Right renal pelvis (tissue), 4 donors: ENCODE measurements at places on chromosomes 2 and 18.

GRCh38 chr18:76979906-76980305 lies 152.7 kb downstream of the MBP start:
- no peak for DNase-seq

DNA sequence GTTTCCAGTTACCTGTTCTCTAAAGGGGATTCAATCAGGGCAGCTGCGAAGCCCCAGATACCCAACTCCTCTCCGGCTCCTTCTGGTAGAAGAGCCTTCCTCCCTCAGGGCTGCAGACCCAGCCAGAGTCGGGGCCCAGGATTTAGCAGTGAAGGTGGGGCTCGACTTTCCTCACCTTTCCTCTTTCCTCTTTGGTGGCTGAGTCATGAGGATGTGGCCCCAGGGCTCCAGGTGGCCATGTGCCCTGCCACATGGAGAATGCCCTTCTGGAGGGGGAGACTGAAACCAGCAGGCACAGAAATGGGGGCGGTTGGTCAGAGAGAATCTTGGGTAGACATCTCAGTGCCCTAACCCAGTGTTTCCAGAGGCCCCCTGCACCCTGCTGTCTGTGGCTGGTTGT lies 402.6 kb downstream of the NBAS start:
- DNase-seq: no peak

DNA sequence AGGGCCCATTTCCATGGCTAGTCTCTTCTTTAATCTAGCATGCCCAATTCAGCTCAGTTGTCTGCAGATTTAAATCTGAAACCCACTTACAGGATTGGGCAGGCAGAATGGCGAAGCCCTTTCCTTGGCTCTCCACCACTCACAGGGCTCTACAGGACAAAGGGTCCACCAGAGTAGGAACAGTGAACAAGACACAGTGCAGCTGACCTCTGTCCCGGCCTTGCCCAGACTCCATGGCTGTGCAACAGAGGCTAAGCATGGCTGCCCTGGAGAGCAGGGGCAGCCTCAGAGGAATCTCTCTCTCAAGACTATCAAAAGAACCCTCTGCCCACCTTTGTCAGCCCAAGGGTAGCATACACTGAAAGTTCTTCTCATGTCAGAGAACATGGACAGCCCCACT lies 9.7 kb upstream of the ATP6V1B1 start:
- DNase-seq: no peak

GRCh38 chr2:17309181-17309580 lies 209.1 kb downstream of the RAD51AP2 start:
- no peak for DNase-seq

GRCh38 chr2:20035955-20036666 lies 15.3 kb downstream of the LAPTM4A start:
- DNase-seq: no peak

DNA sequence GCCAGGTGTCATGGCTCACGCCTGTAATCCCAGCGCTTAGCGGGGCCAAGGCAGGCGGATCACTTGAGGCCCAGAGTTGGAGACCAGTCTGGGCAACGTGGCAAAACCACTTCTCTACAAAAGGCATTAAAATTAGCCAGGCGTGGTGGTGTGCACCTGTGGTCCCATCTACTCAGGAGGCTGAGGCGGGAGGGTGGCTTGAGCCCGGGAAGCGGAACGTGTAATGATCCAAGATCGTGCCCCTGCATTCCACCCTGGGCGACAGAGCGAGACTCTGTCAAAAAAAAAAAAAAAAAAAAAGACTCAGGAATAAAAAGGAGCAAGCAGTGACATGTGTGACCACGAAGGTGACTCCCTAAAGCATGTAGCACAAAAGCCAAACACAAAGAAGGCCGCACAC lies 50.1 kb upstream of the SALL3 start:
- DNase-seq: no peak

DNA sequence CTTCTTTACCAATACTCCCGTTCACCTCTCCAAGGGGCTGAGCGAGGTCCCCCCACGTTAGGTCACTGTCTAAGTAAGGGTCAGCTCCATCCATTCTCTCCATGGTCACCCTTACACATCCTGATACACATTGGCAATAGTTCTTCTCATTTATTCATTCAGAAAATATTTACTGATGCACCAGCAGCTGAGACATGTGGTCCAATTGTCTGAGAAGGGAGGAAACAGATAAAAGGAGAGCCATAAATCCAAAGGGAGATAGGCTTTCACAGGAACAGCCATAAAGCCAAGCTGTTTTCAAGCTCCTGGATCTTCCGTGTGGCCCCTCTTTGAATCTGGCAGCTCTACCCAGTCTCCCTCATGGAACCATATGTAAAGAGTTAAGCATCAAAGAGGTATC lies 121.2 kb downstream of the TXNL1 start:
- no peak for DNase-seq

- no peak for DNase-seq
These were observed 17.7 kb downstream of the SLC66A2 start for GRCh38 chr18:79933765-79934164.

GRCh38 chr2:218252509-218253231 lies 8.1 kb upstream of the GPBAR1 start:
- no peak for DNase-seq

DNA sequence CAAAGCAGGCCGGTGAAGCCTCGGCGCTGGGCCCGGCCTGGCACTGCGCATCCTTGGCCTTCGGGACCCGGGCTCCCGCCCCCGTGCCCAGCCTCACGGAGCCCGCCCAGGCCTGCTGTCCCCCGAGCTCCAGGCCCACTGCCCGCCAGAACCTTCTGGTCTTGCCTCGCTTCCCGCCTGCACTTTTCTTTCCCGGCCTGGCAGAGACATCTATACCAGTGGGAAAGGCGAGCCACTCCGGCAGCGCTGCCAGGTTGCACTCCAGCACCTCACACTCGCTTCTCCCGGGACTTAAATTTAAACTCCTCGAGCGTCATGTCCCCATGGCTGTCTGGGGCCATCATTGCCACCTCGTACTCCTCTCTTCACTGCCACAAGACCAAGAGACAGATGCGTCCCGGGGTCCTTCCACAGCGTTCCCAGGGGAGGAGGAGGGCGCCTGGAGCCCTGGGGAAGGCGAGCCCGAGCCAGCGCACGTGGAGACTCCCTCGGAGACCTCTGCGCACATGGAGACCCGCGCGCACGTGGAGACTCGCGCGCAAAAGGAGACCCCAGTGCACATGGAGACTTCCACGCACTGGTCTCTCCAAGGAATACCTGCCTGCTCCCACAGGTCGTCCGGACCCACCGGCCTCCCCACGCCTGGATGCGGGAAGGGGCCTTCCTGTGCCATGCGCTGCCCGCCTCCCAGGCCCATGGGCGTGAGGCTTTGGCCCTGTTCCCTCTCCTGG lies 253.1 kb upstream of the SALL3 start:
- no peak for DNase-seq

GRCh38 chr18:2636126-2636631 lies 19.3 kb upstream of the SMCHD1 start:
- DNase-seq: peak; percentile 13

- no peak for DNase-seq
These were observed 181.6 kb upstream of the HS6ST1 start for GRCh38 chr2:128500138-128500800.

DNA sequence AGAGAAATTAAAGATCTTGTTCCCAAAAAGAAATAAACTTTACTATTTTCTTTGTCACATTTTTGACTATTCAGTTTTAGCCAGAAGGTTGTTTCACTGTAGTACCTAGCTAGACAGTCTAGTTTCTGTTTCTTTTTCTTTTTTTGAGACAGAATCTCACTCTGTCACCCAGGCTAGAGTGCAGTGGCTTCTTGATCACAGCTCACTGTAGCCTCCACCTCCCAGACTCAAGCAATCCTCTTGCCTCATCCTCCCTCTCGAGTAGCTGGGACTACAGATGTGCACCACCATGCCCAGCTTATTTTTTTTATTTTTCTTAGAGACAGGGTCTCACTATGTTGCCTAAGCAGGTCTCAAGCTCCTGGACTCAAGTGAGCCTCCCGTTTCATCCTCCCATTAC lies 2.2 kb downstream of the RBM45 start:
- DNase-seq: no peak

GRCh38 chr2:226273440-226273839 lies 526.2 kb downstream of the IRS1 start:
- no peak for DNase-seq

DNA sequence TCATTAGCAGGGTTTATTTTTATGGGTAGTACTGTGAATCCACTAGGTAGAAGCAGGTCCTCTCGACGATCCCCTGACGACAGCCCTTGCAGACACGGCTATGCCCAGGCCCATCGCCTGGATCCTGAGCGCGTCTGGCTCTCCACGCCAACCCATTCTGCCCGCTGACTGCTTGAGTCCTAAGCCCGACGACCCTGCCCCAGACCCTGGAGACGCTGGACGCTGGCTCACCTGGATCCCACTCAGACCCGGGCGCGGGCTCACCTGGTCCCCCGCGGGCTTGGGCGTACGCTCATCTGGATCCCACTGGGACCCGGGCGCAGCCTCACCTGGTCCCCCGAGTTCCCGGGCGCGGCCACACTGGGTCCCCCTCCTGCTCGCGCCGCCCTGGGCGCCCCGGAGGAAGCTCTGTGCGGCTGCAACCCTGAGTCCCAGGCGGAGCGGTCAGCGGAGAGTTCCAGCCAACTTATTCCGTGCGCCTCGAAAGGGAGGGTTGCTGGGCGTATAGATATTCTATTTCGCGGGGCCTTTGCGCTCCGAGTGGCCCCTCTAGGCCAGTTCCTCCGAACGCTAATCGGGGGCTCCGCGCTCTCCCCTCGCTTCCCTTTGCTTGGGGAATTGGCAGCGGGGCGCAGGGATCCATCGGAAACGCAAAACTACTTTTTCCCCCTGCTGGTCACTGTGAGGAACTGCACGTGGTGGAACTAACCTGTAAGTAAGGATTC lies 22.4 kb upstream of the RMP24 start:
- DNase-seq: peak; percentile 65

DNA sequence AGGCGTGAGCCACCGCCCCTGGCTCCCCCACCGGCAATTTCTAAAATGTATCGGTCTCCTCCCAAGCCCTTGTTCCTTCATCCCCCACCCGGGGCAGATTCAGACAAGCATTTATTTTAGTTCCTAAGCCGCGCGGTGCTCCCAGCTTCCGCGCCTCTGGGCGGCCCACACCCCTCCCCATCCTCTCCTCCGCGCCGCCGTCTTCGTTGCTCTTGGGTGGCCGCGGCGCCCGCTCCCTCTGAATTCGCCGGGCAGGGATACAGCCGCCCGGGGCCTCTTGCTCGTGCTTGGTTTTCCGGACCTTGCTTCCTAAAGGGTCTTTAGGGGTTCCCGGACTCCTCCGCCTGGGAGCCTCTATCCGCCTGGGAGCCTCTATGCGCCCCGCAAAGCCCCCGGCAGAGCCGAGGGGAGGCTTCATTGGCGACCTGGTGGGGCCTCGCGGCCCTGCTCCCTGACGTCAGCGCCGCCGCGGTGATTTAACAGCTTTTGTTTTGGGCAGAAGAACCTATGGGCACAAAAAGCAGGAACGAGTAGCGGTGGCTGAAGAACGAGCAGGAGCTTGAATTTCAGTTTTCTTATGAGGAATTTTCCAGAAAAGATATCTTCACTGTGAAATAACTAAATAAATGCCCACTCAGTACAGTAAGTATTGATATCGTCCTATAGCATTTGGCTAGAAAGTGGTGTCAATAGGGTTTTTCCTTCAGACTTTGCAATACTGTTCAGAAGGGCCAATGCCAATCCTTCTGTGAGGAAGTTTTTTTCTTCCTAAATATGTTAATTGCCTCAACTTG lies 37.3 kb downstream of the PRKRA start:
- peak; percentile 55 for DNase-seq

DNA sequence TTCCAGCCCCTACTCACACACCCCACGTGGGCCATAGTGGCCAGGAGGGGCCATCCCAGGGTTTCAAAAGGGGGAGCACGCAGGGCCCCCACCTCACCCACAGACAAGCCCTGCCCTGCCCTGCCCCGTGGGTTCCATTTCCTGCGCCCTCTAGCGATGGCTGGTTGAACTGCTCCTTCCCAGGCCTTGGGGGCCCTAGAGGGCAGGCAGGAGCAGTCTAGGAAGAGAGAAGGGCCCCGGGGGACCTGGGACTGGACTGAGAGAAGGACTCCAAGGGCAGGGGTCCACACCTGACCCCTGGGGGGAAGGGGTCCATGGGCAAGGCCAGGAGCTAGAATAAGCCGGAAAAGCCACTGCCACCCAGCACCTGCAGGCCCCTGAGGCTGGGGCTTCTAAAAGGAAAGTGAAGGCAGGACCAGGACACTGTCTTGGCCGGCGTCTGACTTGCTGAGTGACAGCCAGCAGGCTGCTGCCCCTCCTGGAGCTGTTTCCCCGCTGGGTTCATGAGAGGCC lies 10.1 kb downstream of the CYP26B1 start:
- DNase-seq: no peak

DNA sequence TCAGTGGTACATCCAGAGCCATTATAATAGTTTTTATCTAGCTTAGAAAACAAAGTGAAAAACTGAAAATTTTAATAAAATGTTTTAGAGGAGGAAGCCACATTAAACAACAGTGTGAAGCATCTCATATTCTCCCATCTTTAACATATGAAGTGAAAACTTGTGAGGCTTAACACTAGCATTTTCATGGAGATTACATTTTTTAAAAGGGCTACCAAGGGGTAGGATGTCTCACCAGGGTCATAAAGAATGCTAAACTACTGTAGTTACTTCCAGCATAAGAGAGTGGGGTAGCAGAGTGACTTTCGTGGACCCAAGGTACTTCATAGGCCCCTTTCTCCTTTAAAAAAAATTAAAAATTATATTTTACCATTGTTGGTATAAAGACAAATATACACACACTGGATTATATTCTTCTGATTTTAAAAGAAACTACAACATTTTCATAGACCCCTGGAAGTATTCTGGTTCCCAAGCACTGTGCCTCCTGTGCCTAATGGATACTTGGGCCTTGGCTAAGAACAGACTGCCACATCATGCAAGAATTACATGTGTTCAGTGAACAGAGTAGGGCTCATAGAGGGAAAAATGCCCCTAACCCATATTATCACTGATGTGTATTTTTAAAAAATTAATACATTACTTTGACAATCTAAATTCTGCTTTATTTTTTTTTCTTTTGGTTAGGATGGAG lies 148.4 kb downstream of the SLC39A10 start:
- DNase-seq: no peak
